Stimulated activated CD4-positive, alpha-beta T cell treated with anti-CD3 and anti-CD28 coated beads, Interleukin-1b, Interleukin-23, amount 100 ng/mL, for 4 hours (primary cell): ENCODE measurements at places on chromosomes 6 and 20.

DNA sequence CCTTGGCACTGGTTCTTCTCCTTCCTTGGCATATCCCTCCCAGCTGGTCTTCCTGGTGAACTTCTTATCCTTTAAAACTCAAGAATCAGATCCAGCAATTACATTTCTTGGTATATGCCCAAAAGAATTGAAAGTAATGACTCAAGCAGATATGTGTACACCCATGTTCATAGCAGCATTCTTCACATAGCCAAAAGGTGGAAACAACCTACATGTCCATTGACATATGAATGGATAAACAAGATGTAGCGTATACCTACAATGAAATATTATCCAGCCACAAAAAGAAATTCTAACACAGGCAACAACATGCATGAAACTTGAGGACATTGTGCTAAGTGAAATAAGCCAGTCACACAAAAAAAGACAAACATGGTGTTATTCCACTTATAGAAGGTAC lies 103.7 kb upstream of the NT5E start:
- DNase-seq: no peak

GRCh38 chr6:132236281-132236680 lies 165.0 kb downstream of the MOXD1 start:
- no peak for DNase-seq

- DNase-seq: no peak
These were observed 1.1 kb upstream of the CLIC1 start for GRCh38 chr6:31737315-31737990.

- DNase-seq: no peak
These were observed 2.3 kb upstream of the MARCKS start for GRCh38 chr6:113854531-113855499.

DNA sequence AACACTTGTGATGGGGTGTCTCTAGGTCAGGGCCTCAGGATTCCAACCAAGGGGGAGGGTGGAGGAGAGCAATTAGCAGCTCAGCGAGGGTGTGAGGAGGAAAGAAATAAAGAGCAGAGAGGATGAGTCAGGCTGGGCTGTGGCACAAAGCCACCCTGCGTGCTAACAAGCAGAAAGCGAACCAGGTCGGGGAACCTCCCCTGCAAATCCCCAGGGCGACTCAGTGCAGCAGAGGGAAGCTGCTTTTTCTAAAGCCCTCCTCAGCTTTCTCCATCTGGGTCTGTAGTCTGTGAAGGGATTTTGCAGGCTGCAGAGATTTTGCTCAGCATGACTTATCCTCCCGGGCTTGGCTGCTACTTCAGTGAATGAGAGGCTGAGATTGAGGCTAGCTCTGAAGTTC lies 6.6 kb upstream of the SPO11 start:
- no peak for DNase-seq

- no peak for DNase-seq
These were observed 20.4 kb downstream of the MAFB start for GRCh38 chr20:40668449-40669228.

GRCh38 chr6:6683969-6684833 lies 95.7 kb downstream of the LY86 start:
- no peak for DNase-seq

DNA sequence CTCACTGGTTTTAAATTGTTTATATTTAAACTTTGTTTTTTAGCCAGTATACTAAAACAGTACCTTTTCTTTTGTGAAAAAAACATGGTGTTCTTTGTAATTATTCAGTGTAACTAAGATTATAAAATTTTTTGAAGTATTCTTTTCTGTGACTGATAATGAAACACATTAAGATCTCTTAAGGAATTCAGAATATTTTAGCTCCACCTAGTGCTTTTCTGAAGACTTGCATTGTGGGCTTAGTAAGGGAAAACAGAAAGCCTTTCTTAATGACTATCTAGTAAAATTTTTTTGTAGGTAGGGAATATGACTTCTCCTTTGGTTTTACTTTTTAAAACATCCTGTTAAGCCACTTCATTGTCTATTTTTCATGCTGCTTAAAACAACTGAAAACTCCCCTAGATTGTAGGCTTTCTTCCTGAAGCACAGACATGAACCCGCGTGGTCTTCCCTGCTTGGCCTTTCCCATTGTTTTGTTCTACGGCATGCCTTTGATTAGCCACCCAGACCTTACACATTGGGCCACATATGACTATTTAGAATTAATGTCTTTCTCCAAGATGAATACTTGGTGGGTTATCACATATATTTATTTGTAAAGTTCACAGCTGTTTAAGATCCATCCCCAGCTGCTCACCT lies 72.1 kb downstream of the AFDN start:
- no peak for DNase-seq

DNA sequence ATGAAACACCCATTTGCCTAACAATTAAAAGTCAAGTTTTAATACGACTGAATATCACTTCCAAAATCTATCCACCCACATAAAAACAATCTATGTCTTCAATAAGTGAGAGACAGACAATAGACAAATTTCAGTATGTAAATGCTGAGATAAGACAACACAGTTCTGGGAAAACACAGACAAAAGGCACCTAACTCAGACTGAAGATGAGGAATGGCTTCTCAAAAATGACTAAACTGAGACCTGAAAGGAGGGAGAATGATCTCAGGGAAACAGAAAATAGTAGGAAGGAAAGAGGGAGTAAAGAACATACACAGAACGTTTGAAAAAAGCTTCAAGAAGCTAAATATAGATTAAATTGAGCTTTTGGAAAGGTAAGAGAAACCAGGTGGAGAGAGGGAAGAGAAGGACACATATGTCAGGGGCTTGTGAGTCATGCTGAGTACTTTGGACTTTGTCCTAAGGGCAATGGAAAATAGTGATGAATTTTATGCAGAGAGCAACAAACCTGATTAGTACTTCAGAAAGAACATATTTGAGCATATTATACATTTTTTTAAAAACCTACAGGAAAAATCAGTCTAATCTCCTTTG lies 16.1 kb downstream of the LMBRD1 start:
- DNase-seq: no peak
